ENCODE measurements at places on chromosomes 16 and 17.

DNA sequence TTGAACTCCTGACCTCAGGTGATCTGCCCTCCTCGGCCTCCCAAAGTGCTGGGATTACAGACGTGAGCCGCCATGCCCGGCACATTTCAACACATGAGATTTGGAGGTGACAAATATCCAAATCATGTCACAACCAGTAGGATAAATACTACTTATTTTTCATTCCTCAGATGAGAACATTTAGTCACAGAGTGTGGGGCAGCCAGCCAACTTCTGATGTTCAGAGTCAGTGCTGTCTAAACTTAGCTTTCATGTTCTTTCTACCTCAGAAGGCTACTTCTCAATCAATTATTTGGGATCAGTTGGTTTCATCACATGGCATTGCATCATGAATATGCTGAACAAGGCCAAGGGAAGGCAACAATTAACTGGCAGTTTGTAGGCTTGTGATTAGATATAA, 134.5 kb downstream of the CDH13 start:
- no peak for DNase-seq

DNA sequence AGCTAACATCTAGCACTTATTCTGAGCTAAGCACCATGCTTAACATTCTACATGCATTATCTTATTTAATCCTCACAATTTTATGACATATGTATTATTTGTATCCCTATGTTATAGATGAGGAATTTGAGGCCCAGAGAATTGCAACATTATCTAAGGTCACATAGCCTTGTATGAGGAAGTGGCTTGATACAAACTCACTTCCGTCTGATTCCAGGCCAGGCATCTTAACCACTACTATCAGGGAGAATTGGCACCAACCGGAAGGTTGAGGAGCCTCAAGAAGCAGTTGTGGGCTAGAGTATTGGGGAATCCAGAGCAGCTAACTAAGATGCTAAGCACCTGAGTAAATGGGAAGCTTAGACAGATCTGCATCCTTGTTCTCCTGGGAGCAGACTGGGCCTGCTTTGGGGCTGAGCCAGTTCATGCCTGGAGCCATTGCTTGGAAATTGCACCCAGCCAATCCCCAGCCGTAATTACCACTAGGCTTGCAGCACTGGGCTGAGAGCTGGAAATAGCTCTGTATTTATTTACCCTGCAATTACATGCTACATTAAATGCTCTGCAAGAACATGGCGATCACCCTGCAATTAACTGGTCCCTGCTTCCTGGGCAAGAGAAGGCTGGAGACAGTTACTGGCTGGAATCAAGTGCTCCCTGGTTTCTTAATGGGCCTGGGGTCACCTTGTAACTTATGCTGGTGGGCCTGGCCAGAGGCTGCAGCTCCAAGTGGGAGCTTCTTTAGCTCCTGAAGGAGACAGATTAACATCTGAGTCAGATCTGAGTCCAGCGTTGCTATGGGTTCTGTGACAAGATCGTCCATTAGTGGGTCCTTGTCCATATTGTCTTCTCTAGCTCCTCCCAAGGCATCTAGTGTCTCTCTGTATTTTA, 273.1 kb upstream of the CCL2 start:
- no peak for DNase-seq

GRCh38 chr17:81032641-81033480, 2.1 kb upstream of the BAIAP2 start:
- no peak for DNase-seq

DNA sequence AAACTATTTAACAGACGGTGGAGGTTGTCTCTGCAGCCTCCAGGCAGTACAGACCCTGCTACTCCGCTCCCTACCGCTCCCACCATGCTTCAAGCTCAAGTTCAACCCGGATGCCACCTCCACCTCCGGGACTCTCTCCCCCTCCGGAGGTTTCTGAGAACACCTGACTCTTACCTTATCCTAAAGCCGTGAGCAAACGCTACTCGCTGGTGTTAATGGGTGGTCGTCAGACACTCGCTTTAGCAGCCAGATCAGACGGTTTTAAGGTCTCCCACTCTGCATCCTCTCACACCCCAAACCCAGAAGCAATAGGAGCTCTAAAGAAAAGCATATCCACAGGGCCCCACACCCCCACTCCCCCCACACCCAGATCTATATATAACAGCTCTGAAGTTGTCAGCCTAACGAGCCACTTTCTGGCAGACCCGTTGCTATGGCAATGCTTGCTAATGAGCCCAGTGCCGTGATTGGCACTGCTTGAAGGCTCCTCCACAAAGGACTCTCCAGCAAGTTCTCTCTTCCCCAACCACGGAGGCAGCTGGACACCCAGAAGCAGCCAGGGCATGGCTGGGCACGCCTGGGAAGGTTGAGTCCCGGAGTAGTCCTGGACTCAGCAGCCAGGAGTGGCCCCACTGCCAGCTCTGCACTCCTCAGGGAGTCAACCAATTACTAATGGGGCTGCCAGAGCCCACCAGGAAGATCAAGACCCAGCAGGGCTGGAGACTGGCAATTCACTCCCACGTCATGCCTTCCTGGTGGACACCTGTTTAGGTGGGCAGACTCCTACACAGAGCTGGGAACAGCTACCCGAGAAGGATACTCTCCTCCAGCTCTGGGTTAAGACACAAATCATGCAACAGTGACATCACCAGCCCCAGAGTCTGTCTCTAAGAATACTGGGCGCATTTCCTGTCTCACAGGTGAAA, 121.2 kb upstream of the RCVRN start:
- no peak for DNase-seq

GRCh38 chr17:67359960-67360791, 6.2 kb downstream of the PSMD12 start:
- peak; percentile 24 for DNase-seq

DNA sequence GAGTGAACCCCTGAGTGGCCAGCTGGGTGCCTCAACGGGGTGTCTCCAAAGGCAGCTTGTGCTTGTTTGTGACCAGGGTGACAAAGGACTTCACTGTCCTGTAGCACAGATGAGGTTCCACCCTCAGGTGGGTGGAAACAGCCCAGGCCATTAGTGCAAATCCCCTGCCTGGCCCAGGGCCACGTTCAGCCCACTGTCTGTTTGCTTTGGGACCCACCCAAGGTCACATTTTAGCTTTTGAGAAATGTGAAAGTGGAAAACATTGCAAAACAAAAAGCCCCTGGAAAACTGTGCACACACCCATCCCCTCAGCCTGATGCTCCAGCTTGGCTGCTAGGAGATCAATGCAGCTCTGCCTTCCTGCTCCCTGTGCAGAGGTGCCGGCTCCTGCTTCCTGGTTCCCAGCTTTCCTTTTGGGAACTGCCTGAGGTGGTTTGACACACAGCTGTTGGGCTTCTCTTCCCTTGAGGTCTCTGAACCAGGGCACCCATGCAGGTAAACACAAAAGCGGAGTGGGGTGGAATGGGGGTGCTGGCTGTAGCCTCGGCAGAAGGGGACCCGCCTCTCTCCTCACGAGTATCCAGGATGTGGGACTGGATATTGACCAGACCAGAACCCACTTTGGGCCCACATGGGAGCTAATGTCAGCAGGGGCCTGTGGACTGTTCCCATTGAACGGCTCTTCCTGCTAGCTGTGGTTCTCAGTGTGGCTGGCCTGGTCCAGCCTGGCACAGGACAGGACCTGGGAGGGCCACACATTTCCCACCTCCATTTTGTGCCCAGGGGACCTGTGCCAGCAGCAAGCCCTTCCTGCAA, 7.9 kb upstream of the SPHK1 start:
- DNase-seq: no peak

Data from activated T-helper 1 cell treated with Interleukin-2 at 50 U/mL for 16 hours (primary cell).